ENCODE measurements at places on chromosomes 6 and 20.
A peak's percentile ranks its signal among the peaks of the same experiment; 100 is the strongest.

- DNase-seq, result no peak
Observed at GRCh38 chr6:51571168-51571567, 516.2 kb downstream of the PKHD1 start.

- DNase-seq, result no peak
Observed at GRCh38 chr6:93454533-93454932, 35.2 kb upstream of the EPHA7 start.

- no peak for DNase-seq
Observed at GRCh38 chr20:62117658-62118057, 4.6 kb upstream of the LSM14B start.

DNA sequence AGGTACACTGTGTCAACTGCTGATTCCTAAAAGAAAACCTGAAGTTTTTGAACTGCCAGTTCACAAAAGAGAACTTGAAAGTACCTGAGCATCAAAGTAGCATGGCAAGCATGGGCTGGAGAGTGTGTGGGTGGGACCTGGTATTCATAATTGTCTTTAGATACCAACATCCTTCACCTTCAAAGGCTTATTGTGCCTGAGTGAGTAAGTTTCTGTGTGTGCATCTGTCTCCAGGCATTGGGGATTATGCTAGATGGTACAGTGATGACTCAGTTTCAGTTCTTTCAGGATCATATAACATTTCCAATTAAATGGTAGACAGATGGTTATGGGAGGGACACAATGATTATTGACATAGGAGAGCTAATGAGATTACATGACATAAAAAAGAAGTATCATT is 238.5 kb downstream of the ZFAND3 start:
- DNase-seq, result no peak

- DNase-seq, result no peak
Observed at GRCh38 chr20:32965115-32965514, 39.1 kb downstream of the SUN5 start.

DNA sequence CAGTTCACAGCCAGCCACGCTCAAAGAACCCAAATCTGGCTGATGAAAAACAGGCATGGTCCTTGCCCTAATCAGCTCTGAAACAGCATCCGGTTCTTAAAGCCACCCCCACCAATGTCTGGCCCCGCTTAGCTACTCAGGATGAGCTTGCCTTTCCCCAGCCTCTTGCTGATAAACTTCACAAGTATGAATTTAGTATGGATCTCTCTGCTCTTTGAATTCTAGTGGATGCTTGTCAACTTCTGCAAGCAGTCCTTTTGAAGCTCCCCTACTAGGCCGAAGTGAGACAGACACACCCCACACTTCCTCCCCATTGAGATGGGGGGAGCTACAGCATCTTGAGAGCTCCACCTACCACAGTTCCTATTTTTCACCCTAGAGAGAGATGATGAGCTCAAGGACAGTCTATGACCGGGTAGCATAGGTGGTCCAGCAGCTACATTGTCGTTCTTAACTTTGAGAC is 36.7 kb downstream of the EBF4 start:
- DNase-seq, result no peak

GRCh38 chr6:148177589-148178233 is 164.9 kb upstream of the SASH1 start:
- no peak for DNase-seq

DNA sequence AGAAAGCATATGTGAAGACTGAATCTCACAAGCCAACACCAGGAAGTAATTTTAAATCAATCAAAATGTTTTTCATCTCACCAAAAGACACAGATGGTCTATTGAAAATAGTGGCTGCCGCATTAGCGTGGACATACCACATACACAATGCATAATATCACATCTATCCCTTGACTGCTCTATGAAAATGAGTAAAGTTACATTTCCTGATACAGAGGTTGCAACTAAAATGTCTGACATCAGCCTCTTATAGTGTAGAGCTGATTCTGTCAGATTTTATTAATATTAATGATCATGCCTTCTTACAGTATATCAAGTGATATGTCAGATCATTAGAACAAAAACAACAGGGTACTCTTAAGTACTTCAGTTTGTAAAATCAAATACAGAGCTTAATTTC is 339.8 kb upstream of the EPHA7 start:
- no peak for DNase-seq

GRCh38 chr20:48635791-48636267 is 192.0 kb downstream of the PREX1 start:
- DNase-seq, result peak; percentile 10

DNA sequence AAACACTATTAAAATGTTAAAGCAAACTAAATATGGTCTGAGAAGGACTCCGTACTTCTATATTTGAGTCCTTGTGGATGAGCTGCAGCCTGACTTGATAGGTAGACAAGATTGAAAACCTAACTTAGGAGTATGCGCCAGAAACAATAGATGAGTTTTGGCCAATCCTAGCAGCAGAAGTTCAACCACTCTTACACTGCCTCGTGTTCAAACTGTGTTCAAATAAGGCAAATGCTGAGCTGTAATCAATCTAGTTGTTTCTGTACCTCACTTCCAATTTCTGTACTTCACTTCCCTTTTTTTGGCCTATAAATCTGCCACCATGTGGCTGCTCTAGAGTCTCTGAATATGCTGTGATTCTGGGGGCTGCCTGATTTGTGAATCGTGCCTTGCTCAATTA is 13.2 kb upstream of the SERINC1 start:
- no peak for DNase-seq

- peak; percentile 50 for DNase-seq
Observed at GRCh38 chr20:62808211-62808865, 3.7 kb downstream of the OGFR start.

GRCh38 chr6:126812651-126813050 is 305.8 kb upstream of the RSPO3 start:
- DNase-seq, result no peak

DNA sequence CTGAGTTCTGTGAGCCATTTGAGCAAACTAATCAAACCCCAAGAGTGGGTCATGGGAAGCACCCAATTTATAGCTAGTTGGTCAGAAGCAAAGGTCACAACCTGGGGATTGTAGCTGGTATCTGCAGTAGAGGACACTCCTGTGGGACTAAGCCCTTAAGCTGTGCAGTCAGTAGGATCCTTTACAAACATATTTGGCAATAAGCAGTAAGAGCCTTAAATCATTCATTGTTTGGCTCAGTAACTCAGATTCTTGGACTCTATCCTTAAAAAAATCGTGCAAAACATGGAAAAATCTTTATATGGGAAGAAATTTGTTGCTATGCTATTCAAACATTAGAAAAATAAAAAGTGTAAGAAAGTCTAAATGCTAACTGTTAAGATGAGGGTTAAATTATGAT is 29.9 kb downstream of the FRK start:
- DNase-seq, result no peak

- DNase-seq, result no peak
Observed at GRCh38 chr20:13671512-13671911, 32.8 kb upstream of the TASP1 start.

DNA sequence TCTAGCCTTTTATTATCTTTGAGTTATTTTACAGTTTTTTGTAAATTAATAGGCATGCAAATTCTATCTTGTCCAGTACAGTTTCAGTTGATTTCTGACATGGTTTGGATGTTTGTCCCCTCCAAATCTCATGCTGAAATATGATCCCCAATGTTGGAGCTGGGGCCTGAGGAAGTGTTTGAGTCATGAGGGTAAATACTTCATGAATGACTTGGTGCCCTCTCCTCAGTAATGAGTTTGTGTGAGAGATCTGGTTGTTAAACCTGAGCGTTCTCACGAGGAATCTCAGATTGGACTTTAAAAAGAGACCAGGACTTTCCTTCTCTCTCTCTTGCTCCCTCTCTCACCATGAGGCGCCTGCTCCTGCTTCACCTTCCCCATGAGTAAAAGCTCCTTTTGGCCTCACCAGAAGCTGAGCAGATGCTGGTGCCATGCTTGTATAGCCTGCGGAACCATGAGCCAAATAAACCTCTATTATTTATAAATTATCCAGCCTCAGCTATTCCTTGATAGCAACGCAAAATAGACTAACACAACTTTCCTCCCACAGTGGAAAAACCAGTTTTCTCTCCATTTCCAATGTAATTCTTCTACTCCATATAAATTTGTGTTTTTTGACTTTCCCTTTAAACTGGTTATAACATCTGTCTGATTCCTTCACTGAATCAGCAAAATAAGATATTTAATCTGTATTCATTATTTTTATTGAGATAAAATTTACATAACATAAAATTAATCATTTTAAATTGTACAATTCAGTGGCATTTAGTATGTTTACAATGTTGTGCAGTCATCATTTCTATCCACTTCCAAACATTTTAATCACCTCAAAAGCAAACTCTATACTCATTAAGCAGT is 78.7 kb upstream of the PRSS16 start:
- no peak for DNase-seq

GRCh38 chr20:17960927-17961586 is 7.5 kb downstream of the SNX5 start:
- DNase-seq, result no peak

- DNase-seq, result no peak
Observed at GRCh38 chr6:118559659-118560058, 11.6 kb downstream of the PLN start.

DNA sequence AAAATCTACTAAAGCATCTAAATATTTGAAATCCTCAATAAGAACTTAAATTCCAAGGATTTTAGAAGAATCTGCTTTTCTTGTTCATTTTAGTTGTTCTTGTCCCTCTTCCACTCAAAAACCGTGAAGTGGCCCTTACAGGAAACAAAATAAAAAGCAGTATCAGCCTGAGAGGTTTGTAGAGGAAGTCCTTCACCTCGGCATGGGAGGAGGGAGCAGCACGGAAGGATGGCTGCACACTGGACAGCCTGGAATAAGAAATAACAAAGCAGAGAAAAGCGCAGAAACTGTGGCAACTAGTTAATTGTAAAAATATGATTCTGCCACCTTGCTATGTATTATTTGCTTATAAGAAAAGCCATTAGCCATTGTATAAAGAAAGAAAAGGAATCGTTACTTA is 46.1 kb downstream of the RALGAPA2 start:
- peak; percentile 57 for DNase-seq

- no peak for DNase-seq
Observed at GRCh38 chr20:61571916-61572711, 320.1 kb downstream of the CDH4 start.

GRCh38 chr6:110214338-110214737 is 34.1 kb downstream of the CDC40 start:
- no peak for DNase-seq

DNA sequence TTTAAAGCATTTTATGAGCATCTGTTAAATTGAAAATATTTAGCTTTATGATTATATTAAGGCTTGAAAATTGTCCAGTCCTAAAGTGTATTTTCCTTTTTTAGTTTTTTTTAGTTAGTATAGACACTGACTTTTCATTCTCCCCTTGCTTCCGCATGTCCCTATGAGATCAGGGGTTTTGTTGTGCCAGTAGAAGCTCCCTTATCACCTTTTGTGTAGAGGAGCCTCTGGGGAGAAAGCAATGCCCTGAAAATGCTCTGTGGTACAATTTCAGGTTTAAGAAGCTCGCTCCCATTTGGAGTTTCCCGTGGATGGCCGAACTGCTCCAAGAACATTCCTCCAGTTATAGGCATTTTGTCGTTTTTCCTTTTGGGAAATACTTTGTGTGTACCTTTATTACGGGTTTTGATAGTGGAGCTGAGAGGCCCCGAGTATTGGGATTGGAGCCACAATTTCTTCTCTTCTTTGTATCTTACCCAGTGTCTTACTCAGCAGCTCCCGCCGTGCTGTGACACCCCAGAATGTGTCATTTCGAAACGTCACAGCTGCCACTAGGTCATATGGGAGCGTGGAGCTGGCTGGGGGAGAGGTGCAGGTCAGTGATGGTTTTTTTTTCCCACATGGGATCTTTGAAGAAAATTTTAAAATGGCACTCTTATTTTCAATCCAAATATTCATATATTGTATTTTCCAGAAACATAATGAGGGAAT is 49.9 kb downstream of the RPRD1B start:
- DNase-seq, result no peak

- DNase-seq, result no peak
Observed at GRCh38 chr6:41162687-41163418, at the start of gene TREM2. Gene TREM2 (minus strand): TSS chr6:41163116. CDS start chr6:41163082, 34 bp downstream.

DNA sequence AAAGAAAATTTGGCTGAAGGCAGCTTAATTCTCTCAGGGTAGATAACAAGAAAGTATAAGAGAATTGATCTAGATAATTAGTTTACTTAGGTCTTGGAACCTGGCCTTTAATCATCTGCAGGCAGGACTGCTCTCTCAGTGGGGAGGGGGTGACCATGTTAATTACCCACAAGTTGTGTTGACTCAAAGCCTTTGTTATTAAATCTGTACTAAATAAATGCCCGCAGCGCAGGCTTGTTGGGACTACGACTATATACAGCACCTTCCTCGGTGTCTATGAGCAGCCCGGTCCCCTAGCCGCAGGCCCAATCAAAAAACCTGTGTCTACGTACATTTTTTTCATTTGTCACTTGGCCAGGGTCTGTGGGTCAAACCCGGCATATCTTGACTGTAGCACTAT is 15.6 kb upstream of the ZNF451 start:
- DNase-seq, result no peak

GRCh38 chr20:19973961-19974629 is 43.1 kb upstream of the NAA20 start:
- no peak for DNase-seq

GRCh38 chr6:106670236-106670635 is 40.9 kb downstream of the QRSL1 start:
- DNase-seq, result no peak

- no peak for DNase-seq
Observed at GRCh38 chr6:715709-716491, 23.0 kb upstream of the EXOC2 start.
